ENCODE measurements at places on chromosomes 13 and 19. TPM values are rescaled to one million over a fixed set of nuclear protein-coding genes. Genes with fewer than 3 reads are reported as not detected.

Gene CKM
- not detected for total RNA-seq

Gene ATP1A3
- total RNA-seq: 1.4 TPM

Gene AP1M2
- total RNA-seq: 73.7 TPM

Gene SYT5
- 0.17 TPM for total RNA-seq

DNA sequence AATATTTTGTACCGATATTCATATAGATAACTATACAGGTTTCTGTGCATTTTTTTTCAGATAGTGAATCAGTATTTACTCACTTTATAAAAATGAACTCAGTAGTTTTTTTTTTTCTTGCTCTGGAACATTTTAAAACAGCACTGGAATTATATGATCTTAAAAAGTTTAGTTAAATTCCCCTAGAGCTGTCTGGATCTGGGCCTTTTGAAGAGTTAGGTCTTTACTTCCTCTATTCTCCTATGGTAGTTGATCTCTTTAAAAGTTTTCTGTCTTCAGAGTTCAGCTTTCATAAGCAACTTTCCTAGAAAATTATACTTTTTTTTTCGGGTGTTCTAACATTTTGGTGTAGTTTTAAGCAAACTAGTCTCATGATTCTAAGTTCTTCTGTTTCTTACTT is 21.8 kb upstream of the RBM26 start:
- DNase-seq: no peak

GRCh38 chr19:14149509-14149994 is 13.2 kb upstream of the ASF1B start:
- no peak for DNase-seq

DNA sequence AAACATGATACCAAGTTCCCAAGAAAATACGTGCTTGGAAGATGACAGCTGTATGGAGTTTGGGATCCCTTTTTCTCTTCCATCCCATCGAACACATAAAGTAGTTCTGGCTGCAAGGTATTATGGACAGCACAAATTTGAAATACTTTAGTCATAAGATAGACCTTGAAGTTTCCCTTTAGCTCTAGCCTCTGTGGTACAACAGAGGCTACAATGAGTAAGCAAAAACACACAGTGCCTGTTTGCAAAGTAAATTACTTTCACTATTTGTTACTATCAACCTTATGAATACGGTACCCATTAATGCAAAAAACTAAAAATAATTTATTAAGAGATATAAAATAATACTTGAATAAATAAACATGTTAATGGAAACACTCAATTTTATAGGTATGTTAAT is 21.0 kb upstream of the LRCH1 start:
- no peak for DNase-seq

- no peak for DNase-seq
Observed at GRCh38 chr19:31347354-31347753, 1.9 kb downstream of the TSHZ3 start.

DNA sequence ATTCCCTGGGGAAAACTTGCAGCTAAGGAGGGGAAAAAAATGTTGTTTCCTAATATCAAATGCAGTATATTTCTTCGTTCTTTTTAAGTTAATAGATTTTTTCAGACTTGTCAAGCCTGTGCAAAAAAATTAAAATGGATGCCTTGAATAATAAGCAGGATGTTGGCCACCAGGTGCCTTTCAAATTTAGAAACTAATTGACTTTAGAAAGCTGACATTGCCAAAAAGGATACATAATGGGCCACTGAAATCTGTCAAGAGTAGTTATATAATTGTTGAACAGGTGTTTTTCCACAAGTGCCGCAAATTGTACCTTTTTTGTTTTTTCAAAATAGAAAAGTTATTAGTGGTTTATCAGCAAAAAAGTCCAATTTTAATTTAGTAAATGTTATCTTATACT is 33.6 kb downstream of the TNFSF11 start:
- DNase-seq: no peak

DNA sequence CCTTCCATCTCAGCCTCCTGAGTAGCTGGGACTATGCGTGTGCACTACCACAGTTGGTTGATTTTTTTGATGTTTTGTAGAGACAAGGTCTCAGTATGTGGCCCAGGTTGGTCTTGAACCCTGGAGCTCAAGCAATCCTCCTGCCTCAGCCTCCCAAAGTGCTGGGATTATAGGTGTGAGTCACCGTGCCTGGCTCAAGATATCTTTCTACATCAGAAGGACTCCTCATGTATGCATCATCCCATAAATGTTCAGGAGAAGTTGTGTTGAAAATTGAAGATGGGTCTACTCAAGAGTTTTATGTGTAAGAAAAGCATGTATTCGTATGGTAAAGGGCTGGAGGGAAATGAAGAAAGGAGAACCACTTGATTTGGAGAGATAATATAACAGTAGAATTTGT is 71.8 kb upstream of the STK24 start:
- no peak for DNase-seq

GRCh38 chr13:40345654-40346372 is 320.6 kb downstream of the FOXO1 start:
- no peak for DNase-seq

- no peak for DNase-seq
Observed at GRCh38 chr19:51150627-51151026, 8.5 kb downstream of the SIGLEC7 start.

- no peak for DNase-seq
Observed at GRCh38 chr13:72504131-72504841, 223.1 kb downstream of the MZT1 start.

DNA sequence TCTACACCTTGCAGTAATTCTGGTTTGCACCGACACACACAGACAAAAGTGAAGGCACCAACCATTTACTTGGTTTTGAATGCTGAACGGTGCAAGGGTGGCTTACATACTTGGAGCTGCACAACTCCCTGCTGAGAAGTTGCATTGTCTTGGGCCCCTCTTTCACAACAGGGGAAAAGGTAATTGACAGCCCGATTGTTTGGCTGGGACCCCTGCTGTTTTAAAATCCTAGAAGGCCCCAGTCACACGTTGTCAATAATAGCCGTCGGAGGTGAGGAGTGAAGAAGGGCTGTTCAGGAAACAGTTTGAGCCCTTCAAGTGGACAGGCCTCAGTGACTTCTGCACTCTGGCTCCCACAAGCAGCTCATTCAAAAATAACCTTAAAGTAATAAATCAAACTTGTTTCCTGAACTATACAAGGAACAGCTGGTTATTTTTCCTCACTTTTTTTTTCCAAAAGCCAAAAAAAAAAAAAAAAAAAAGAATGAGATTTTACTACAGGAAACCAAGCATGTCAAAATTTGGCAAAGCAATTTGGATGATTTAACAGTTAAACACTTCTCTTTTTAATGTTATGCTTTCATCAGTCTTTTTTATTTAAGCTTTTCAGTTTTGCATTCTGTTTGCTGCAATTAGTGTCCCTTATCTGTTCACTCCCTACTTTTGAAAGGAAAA is 19.0 kb upstream of the SPRY2 start:
- no peak for DNase-seq

GRCh38 chr13:93411186-93411680 is 184.6 kb downstream of the GPC6 start:
- no peak for DNase-seq

- no peak for DNase-seq
Observed at GRCh38 chr19:55766466-55766865, 2.5 kb upstream of the RFPL4AL1 start.

All from kidney epithelial cell (primary cell).